H1 (cell line): ENCODE measurements at places on chromosomes 6 and 20. TPM values are rescaled to one million over a fixed set of nuclear protein-coding genes. Genes with fewer than 3 reads are reported as not detected.
A peak's percentile ranks its signal among the peaks of the same experiment; 100 is the strongest.

SFTA2 gene
- not detected in 2 replicates for total RNA-seq

BTN3A1 gene
- total RNA-seq: 5.1 and 5.6 TPM in 2 replicates

SYCP2L gene
- 3.2 and 4.2 TPM in 2 replicates for total RNA-seq

DNA sequence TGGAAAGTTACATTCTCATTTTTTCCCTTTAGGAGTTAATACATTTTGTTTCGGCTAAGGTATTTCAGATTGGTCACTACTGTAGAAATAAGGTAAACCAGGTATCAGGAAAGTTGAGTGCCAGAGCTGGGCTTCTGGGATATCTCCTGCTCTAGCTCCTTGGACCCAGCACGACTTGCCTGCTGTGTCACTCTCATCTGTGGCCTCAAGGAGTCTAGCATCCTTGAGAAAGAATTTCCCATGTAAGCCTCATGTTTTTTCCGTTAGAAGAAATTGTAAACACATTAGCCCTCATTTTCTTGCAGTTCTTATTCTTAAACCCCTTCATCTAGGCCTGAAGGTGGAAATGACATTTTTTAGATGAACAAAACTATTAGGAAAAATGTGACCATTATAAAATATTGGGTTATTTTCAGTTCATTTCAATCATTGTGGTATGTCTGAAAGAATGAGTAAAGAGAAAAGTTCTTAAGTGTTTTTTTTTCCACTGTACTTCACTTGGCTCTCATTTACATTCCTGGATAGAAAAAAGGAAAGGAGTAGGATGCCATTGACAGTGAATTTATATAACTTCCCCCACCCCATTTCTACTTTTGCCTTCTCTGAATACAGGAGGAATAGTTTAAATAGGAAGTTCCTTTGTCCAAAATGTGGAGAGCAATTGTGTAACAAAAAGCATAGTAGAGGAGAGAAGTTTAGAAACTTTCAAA, 46.7 kb downstream of the CD2AP start:
- no peak for DNase-seq

GRCh38 chr6:142543606-142544005, 241.8 kb downstream of the ADGRG6 start:
- DNase-seq: no peak

DNA sequence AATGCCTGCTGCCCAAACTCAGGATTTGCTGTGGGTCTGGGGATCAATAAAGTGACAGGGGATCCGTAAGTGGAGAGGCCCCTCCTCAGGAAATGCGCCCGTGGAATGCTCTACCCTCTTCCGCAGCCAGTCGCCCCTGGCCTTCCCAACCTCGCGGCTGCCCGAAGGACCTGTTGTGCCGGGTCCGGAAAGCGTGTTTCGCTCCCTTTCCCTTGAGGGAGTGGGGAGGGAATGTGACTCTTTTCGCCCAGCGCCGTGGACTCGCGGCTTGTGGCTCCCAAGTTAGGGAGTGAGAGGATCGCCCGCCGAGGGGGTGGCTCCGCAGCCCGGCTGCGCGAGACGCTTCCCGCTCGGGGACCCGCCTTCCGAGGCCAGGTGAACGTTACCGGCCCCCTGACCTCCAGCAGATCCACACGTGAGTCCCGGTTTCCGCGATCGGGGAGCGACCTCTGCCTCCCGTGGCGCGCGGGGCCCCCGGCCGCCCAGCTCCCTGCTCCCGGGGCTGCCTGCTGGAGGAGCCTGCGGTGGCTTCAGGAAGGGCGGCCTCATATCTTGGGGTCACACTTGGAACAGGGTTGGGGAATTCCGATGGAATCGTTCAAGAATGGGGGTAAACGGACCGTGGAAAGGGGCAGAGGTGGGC, 666 bp downstream of the TPD52L1 start:
- peak; percentile 69 for DNase-seq

- DNase-seq: no peak
Observed at GRCh38 chr20:59611286-59611685, 6.9 kb downstream of the PHACTR3 start.

DNA sequence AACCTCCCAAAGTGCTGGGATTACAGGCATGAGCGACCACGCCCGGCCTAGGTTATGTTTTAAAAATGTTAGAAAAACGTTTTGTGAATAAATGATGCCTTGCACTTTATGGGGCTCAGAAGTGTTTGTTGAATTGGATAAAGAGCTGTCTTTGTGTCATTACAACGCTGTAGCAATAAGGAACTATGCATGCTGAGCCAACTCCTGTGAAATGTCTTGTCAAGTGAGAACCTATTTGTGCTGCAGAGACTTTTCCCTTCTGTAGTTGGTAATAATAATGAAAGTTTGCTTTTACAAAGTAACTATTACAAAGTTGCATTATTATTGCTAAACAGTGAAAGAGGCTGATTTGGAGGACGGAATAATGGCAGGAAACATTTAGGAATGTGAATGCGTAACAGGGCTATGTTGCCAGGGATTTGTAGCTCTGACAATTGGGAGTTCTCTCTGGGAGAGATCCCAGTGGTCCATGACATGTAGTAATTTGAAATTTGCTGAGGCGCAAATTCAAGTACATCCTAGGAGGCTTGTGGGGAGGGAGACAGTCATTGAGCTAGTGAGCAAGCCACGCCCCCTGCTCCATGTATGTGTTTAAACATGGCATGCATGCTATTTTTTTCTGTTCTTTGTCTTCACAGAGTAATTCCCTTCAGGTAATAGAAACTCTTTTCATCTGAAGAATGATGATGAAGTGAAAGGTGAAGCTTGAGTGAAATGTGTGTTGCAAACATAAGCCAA, 16.8 kb upstream of the BICRAL start:
- no peak for DNase-seq
